Epithelial cell of alveolus of lung (primary cell): ENCODE measurements at places on chromosomes 5 and 9. TPM values are rescaled to one million over a fixed set of nuclear protein-coding genes. Genes with fewer than 3 reads are reported as not detected.

Gene SHISAL2B
- total RNA-seq: 4.3 TPM in 1 of 2 replicates, not detected in the other

Gene ZNF366
- total RNA-seq: under 0.01 TPM in 2 replicates

Gene CIZ1
- 37.4 and 61.9 TPM in 2 replicates for total RNA-seq

Gene ECSCR
- total RNA-seq: 0.80 and 1.3 TPM in 2 replicates

Gene IL13
- not detected in 2 replicates for total RNA-seq

Gene DMAC1
- 18.1 and 18.4 TPM in 2 replicates for total RNA-seq

Gene SH3RF2
- total RNA-seq: 2.5 TPM in 1 of 2 replicates, not detected in the other

Gene NPR2
- total RNA-seq: 19.0 and 27.6 TPM in 2 replicates

Gene OR1J2
- not detected in 2 replicates for total RNA-seq

Gene MYMK
- 1.0 TPM in 1 of 2 replicates, not detected in the other for total RNA-seq

Gene ANKRD34B
- total RNA-seq: 0.13 TPM in 1 of 2 replicates, not detected in the other

Gene FASTKD3
- total RNA-seq: 7.2 and 18.8 TPM in 2 replicates

Gene PCDHB2
- total RNA-seq: under 0.01 and 1.2 TPM in 2 replicates
